ENCODE measurements at places on chromosomes 5 and 9.

GRCh38 chr5:150081541-150082283, 4.6 kb downstream of the CSF1R start:
- no peak for DNase-seq

DNA sequence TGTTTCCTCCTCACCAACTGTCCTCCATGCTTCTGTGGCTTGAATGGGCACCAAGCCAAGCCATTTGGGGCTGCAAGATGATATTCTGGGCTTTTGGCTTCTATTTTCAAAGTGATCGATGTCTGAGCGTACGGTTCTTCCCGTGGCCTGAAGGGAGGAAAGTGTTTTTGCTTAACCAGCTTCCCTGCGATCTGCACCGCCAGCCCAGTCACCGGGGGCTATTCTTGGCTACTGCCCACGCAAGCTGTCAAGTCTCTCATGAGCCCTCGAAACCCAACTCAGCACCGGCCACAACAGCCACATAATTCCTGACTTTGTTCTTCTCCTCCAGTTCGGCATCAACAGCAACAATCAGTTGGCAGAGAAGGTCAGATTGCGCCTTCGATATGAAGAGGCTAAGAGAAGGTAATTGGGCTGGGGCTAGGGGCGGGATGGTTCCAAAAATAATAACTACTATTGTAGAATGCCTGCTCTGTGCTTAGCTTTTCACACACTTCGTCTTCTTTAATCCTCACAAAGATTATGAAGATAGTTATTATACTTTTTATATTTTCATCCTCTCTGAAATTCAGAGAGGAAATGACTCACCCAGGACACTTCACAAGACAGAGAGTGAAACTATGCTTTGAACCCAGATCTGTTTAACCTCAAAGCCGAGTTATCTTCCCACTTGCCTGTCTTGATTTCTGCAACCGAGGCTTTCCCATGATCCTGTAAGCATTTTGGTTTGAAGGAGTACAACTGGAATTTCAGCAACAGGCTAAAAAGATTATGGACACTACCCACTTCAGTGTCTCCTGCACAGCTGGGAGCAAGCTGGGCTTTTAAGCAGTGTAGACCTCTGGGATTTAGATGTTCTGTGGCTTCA, 76.4 kb upstream of the RARS1 start:
- no peak for DNase-seq

DNA sequence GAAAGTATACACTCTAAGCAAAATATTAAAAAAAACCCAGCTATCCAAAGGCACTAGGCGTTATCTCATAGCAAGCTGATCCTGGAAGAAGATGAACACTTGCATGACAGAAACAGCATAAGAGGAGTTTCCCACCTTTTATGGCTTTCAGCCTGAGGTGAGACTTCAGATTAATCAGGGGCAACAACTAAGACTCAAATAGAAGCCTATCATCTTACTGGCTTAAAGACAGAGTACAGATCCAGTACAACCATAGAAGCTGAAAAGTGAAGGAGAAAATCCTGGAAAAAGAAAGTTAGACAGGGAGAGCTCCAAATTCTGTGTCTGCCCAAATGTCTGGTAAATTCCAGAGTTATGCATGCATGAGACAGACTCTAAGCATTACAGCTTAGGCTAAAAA, 360.8 kb upstream of the KCNN2 start:
- DNase-seq = no peak

GRCh38 chr9:6667633-6668280, 22.2 kb upstream of the GLDC start:
- DNase-seq = no peak

GRCh38 chr5:128477944-128478343, 60.1 kb downstream of the FBN2 start:
- DNase-seq = no peak

- DNase-seq = no peak
Observed at GRCh38 chr5:9118852-9119251, 427.0 kb downstream of the SEMA5A start.

- DNase-seq = no peak
Observed at GRCh38 chr5:17064241-17064640, 128.2 kb upstream of the MYO10 start.

DNA sequence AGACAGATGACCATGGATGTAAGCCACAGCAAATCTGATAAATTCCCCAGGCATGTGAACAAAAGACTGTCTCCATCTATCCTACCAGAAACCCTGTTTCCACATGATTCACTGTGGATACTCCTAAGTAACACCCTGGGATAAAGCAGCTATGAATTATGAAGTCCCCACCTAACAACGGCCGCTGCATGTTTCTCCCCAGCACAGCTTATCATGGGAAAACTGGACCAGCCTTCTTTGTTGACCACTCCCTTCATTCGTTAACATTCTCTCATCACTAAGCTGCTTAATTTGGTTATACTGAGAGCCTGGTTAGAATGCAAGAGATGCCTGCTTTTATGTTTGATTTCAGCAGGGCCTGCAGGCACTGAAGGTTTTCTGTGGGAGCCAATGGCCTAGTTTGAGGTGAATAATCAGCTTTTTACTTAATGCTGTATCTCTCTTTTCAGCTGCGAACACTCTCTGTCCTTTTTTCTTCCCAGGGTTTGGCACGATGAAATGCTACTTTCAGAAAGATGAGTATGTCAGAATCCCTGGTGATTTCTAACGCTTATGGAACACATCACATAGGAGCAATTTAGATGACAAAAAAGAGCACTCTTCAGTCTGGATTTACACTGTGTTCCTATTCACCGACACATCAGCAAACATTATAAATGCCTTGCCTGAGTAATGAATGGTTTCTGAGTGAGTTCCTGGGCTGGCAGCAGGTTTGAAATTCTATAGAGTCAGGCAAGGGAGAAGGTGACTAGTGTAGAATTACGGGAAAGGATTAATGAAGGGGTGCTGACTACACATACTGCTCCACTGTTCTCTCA, 318.4 kb upstream of the ZNF608 start:
- no peak for DNase-seq

GRCh38 chr5:133118741-133119140, 66.9 kb downstream of the HSPA4 start:
- DNase-seq = no peak

DNA sequence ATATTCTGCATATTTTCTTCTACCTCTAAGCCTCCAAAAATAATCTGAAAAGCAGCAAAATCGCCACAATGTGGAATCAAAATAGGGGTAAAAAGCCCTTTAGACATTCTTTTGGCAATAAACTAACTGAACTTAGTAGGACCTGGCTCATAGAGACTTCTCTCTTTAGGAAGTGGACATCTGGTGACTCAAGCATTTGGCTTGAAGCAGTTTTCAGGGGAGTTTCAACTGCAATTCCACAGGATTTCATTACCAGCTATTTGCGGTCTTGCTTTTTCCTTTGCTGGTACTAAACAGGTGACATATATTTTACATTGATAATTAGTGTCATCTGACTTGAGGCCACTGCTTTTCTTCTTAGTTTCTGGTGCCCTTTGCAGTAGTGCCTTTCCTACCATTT, 173.2 kb upstream of the FBN2 start:
- DNase-seq = no peak

- no peak for DNase-seq
Observed at GRCh38 chr9:124343533-124344290, 71.5 kb downstream of the PSMB7 start.

GRCh38 chr9:127698985-127699670, 7.7 kb upstream of the CFAP157 start:
- peak; percentile 76 for DNase-seq

- no peak for DNase-seq
Observed at GRCh38 chr9:81964218-81965171, 21.2 kb downstream of the SPATA31D3 start.

- DNase-seq = no peak
Observed at GRCh38 chr5:146521403-146522106, 5.6 kb upstream of the GPR151 start.

All from activated T-helper 9 cell treated with anti-CD3 and anti-CD28 coated beads, Interleukin-2, amount 50 U/mL, for 16 hours (primary cell).